NCI-H1417 (cell line): ENCODE measurements at places on chromosomes 16 and 17.
A peak's percentile ranks its signal among the peaks of the same experiment; 100 is the strongest.

DNA sequence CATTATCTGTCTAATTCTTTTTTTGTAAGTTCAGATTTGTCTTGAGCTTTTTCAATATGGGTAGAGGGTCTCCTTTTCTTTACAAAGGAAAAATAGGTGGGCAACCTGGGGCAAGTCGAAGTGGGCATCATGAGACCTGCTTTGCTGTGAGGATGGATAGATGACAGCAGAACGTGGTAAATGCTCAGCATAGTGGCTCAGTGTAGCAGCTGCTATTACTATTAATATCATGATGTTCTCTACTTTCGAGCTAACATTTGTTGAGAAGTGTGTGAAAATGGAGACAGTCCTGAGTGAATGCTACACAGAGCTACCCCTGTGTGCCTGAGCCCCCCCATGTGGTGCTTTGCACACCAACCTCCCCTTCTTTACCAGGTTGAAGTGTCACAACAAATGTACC lies 39.0 kb upstream of the LGALS9 start:
- DNase-seq: no peak

- DNase-seq: no peak
These were observed 251.5 kb upstream of the SOX9 start for GRCh38 chr17:71869293-71869692.

- DNase-seq: no peak
These were observed 267.1 kb downstream of the CBLN1 start for GRCh38 chr16:49014277-49015224.

DNA sequence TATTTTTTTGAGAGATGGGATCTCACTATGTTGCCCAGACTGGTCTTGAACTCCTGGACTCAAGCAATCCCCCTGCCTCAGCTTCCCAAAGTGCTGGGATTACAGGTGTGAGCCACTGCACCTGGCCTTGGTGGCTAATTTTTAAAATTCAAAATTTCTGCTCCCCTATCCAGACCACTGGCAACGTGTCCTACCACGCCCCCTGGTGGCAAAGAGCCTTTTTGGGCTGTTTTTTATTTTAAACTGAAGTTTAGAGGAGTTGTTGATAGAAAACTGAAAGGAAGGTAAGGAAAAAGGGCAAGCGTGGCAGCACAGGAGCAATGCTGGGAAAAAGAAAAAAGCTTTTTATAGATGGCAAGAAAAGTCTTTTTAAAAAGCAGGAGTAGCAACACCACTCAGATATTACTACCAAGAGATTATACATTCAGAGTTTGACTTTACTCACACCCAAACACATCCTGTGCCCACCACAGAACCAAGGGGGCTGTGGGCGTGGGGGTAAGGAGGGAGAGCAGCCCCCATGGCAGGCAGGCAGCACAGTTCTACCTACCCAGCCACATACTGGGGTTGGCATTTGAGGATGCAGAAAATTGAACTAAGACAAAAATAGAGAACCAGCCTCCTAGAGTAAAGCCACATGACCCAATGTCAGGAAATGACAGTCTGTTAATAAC lies 4.2 kb upstream of the MXRA7 start:
- peak; percentile 15 for DNase-seq

DNA sequence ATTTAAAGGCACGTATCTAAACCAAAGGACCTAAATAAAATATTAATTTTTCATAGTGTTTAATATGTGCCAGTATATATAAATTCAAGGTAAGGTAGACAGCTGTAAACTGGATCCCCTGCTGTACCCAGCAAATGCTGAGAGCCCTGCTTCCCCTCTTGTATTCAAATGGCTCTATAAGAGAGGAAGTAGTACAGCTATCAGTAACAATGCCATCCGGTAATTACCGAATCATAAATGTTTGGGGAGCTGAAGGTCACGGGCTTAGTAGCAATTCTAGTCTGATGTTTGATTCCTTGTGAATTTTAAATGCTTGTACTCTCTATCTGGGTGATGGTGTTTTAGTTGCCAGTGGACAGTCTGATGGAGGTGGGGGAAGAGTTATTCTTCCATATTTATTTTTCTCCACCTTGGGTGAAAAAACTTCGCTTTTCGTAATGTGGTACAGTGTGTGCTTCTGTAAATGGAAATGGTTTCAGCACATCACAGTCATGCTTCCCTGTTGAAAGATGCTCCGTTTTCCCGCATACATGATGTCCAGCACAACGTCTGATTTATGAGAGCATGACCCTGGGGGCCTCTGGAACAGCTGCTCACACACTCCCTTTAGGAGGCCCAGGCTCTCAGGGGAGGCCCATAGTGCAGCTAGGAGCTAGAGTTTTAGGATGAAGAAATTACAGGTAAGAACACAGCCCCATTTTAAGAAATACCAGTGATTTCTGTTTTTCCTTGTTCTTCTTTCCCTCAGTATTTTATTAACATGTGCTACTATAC lies 423.9 kb downstream of the WWOX start:
- DNase-seq: peak; percentile 50

DNA sequence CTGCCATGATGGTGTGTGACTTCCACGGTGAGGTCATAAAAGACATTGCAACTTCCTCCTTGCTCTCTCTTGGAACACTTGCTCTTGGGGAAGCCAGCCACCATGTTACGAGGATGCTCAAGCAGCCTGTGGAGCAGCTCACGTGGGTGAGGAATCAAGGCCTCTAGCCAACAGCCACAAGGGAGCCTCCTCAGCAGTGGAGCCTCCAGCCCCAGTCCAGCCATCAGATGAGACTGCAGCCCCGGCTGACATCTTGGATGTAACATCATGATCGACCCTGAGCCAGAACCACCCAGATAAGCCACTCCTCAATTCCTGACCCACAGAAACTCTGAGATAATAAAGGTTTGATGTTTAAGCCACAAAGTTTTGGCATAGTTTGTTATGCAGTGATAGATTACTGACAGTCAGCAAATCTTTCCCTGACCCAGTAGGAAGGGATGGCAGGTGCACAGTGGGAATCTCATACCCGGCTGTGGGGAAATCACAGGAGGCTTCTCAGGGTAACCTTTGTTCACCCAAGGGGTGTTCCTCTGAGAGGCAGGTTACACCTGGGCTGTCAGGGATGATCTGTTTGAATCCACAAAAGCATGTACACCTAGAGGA lies 23.3 kb upstream of the GINS2 start:
- DNase-seq: no peak

GRCh38 chr16:19876501-19877059 lies 8.1 kb downstream of the GPRC5B start:
- DNase-seq: no peak

- no peak for DNase-seq
These were observed 82.0 kb downstream of the RGS9 start for GRCh38 chr17:65219124-65219523.

DNA sequence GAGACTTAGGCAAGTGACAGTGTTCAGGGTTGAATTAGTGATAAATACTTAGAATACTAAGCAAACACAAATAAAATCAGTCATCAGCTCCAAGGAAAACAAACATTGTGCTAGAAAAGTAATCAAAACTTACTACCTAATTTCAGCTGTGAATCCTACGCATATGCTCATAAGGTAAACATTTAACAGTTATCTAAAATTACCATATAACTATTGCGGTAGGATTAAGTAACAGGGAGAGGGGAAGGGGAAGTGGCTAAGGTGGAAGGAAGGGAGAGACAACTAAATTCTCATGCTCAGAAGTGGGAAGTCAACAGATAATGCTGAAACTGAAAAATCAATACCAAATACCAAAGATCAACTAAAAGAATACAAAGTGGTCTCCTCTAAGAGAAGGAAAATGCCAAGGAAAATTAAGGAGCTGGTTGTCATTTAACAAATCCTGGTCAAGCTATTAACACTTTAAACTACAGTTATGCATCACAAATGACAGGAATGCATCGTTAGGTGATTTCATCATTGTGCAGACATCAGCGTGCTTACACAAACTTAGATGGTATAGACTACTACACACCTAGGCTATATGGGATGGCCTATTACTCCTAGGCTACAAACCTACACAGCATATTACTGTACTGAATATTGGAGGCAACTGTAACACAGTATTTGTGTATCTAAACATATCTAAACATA lies 20.0 kb downstream of the USP32 start:
- DNase-seq: no peak

DNA sequence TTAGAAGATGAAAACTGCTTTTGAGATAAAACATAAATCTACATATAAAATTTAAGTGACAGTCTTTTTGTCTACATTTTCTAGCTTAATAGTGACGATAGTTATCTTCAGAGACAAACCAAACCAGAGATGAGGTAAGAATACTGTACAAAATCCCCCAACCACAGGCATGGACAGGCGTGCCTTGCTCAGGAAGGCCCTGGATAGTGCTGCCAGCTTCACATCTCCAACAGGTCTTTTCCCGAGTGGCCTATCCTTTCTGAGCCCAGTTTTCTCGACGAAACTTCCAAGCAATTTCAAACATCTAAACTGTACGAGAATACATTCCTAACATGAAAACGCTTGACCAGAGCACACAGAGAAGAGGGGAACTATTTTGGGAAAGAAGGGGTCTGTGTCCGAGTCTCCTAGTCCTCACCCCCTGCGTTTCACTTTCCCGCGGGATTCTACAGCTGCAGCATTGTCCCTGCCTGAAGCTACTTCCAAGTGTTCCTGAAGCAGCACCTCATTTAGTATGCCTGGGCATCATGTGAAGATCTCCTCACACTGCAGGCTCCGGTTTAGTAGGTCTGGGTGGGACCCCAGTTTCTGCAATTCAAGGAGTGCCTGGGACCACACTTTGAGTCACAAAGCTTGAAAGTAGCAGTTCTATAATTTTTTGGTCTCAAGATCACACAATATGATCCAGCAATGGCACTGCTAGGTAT lies 37.8 kb downstream of the GNA13 start:
- no peak for DNase-seq

- no peak for DNase-seq
These were observed 48.1 kb upstream of the ALOX12 start for GRCh38 chr17:6947745-6948144.

DNA sequence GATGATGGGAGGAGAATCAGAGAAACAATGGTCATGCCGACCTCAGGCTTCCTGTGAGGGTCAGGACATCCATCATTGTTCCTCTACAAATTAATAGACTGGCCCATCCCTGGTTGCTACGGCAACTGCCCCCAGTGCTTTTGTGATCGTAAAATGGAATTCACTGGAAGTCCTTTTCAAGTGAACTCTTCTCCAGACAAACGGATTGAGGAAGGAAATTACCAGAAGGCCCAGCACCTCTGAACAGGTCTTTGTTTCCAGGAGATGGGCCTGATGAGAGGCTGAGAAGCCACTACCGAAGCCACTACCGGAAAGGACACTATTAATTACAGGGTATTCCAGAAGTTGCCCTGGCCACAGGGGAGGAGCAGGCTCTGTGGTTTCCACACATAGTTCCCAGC lies 126.0 kb downstream of the MGAT5B start:
- peak; percentile 3 for DNase-seq

GRCh38 chr16:66605979-66606751 lies 1.7 kb downstream of the CMTM3 start:
- DNase-seq: no peak

- peak; percentile 91 for DNase-seq
These were observed 6.4 kb downstream of the NFE2L1 start for GRCh38 chr17:48054238-48055185.

DNA sequence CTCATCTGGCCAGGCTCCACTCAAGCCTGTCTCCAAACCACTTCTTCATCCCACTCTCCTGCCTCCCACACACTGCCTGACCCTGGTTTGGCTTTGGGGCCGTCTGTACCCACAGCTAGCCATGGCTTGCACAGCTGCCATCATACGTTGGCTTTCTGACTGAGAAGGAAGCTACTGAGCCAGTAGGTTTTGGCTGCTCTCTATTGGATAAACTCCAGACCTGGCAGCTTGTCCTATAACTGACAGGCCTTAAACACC lies 3.9 kb downstream of the MIF4GD start:
- DNase-seq: no peak

DNA sequence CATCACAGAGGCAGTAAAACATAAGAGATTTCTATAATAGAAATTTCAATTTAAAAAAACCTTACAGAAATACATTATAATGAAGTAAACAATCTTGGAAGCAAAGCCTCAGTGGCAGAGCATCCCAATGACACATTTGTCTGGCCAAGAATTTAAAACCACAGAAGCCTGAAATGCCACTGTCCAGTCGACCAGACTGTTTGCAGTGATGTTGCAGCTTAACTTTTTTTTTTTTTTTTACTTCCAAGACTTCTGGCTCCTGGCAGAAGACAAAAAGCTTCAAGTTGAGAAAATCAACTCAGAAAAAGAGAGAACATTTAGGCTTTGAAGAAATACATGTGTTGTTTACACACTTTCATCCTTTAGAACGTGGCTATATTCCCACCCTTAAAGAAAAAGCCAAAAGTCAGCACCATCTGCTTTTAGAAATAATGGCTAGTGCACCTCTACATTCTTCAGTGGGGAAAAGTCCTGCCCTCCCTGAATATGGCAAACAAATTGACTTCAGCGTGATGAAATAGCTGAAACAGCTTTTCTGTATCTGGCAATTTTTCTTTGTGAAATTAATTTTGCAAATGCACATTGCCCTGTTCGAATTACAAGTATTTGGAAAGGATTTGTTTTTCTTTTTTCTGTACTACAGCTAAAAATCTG lies 205.5 kb upstream of the MON1B start:
- DNase-seq: no peak

- DNase-seq: no peak
These were observed 3.9 kb downstream of the GAN start for GRCh38 chr16:81318711-81319110.

- DNase-seq: no peak
These were observed 16.0 kb downstream of the ST6GALNAC1 start for GRCh38 chr17:76627510-76627909.

DNA sequence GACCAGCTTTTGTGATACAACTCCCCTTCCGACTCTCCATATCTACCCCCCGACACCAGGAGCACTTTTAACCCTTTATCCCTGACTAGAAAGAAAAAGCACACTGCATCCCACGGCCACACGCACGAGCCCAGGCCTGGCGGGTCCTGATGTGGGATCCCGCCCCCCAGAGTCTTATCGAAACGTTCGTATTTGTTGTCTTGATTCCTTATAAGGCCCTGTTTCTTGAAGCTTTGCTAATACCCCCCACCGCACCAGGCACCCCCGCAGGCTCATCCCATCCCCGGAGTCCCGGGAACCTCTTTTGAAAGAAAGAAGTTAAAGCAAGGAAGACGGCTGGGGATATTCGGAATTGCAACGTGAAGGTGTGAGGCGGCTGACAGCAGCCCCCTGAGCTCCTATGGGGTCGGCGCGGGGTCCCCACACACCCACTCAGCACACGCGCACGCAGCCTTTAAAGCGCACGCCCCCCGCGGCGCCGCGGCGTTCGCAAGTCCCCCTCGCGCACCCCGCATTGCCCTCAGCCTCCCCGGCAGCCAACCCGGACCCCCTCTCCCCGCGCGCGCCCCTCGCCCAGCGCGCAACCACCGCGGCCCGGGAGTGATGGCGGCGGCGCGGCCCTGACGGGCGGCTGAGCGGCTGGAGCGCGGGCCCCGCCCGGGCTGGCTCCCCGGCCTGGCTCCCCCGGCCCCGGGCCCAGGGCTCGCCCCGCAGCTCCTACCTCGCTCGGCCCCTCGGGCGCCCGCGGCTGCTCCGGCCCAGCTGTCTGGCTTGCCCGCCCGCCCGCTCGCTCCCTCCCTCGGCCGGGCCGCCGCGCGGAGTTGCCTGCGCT lies 448 bp downstream of the STAT5B start:
- peak; percentile 64 for DNase-seq

GRCh38 chr17:8482546-8482945 lies 46.9 kb downstream of the NDEL1 start:
- DNase-seq: no peak
